ENCODE measurements at places on chromosomes 2 and 18.

GRCh38 chr18:23105581-23106219 lies 29.6 kb upstream of the CABLES1 start:
- DNase-seq = no peak

DNA sequence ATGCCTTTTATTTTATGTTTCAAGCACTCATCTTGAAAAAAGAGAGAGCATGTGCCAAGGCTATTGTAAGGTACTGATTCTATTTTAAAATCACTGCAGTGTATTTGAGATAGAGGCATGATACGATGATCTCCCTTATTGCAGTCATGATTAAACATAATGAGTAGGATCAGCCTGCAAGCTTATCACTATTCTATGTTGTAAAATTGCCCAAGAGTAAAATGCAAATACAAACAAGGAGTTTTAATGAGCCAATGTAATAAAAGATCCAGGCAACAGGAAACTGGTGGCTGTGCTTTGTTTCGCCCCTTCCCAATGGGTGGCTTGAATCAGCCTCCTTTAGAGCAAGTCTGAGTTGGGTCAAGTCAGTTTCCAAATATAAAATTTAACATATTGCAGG lies 116.4 kb upstream of the RBMS1 start:
- no peak for DNase-seq

- DNase-seq = peak; percentile 5
These were observed 109.4 kb downstream of the GYPC start for GRCh38 chr2:126765395-126765794.

DNA sequence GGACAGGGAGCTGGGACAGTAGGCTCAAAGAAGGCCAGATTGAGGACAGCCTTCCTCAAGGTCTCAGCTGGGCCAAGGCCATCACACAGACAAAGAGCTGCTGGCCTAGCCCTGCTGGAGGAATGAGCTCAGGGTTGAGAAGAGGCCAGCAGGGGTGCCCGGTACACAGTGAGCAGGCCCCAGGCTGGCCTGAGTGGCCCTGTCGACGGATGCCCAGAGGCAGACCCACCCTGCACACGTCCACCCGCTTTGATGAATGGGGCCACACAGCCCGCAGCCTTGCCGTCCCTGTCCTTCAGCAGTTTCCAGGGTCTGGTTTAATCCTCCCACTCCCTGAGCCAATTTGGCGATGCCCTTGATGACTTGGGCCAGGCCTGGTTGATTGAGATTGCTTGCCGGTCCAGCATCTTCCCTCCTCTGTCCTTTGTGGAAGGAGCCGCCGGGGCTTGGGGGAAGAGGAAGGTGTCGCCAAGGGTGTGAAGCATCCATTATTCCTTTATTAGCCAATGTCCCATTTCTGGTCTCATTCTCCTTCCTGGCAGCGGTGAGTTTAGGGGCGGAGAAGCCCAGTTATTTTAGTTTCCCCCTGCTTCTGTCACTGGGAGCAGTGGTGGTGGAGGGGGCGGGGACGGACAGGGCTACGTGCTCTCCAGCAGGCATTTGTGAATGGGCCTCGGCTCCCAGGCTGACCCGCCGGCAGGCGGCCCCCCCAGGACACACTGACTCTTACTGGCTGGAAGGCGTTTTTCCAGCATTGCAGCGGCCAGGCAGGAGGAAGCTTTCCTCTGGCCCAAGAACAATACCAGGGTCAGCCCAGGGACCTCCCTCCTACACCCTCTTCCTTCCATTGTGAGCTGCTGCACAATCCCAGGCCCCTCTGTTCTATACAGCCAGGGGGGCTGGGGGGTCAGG lies 141.8 kb downstream of the CTIF start:
- peak; percentile 78 for DNase-seq

Data from ecto neural progenitor cell (in vitro differentiated cells).